ENCODE measurements at places on chromosomes 11 and 22. TPM values are rescaled to one million over a fixed set of nuclear protein-coding genes. Genes with fewer than 3 reads are reported as not detected.

GRCh38 chr11:15484398-15484797, 369.7 kb downstream of the INSC start:
- no peak for DNase-seq

DNA sequence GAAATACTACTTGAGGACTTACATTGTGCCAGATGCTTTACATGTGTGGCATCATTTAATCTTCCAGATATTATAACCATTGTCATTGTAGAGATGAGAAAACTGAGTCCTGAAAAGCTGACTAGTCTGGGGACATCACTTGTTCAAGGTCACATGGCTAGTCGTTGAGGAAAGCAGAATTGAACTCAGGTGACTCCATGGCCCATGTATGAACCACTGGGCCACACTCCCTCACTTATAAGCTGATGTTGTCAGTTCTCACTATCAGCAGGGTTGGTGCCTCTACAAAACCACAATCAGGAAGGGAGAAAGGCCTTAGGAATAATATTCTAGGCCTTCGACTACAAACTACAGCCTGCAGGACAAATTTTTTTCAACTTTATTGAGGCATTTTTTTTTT, 26.1 kb upstream of the ADA2 start:
- no peak for DNase-seq

GRCh38 chr11:9719566-9720289, 55.9 kb downstream of the SWAP70 start:
- no peak for DNase-seq

The PLAAT2 gene
- 0.14 TPM for polyA plus RNA-seq

GRCh38 chr11:67400942-67401494, 640 bp downstream of the PPP1CA start:
- no peak for DNase-seq

The MUC2 gene
- 0.03 TPM for polyA plus RNA-seq

DNA sequence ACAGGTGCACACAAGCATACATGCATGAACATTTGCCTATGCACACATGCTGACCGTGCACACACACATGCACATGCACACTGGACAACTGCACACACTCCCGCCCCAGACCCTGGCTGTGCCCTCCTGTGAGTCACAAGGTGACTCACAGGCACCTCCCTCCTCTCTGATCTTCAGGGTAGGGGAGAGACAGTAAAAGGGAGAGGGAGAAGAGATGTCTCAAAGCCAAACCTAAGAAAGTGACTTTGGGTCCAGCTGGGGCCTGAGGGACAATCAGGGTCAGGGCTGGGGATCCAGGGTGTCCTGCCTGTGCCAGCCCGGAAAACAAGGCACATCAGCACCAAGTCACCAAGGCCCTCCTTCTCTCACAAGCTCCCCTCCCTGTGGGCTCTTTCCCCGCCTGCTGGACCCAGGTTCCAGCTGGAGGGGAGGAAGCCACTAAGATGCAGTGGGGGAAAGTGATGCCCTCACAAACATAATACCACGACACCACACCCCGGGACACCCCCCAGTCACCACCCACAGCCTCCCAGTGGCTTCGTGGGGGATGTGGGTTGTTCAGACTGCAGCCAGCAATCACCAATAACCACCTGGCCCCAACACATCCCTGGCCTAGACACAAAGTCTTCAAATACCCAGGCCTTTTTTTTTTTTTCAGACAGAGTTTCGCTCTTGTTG, 39.3 kb downstream of the PDGFB start:
- DNase-seq: peak; percentile 65

GRCh38 chr22:32517488-32517887, 42.9 kb downstream of the FBXO7 start:
- no peak for DNase-seq

GRCh38 chr22:32106930-32107329, 52.2 kb downstream of the C22orf42 start:
- DNase-seq: no peak

GRCh38 chr22:39336411-39336810, 13.4 kb upstream of the SYNGR1 start:
- DNase-seq: no peak
